ENCODE measurements at places on chromosomes 7 and 10.

- DNase-seq: no peak
Observed at GRCh38 chr10:100374200-100374655, 27.2 kb downstream of the SCD start.

DNA sequence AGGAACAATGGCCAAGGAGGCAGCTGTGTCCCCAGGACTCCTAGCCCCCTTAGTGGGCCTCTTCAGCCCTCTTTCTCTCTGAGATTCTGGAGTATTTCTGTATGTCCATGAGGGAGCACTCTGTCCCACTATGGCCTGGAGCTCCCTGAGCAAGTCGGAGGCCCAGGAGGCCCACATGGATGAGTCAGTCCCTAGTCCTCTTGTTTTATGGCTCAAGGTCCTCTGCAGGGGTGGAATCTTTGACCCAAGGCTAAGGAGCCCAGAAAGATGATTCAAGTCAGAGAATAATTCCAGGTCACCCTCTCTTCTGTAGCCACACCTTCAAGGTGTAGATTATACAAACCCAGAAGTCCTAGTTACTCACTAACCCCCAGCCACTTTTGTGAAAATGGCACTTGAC lies 125.6 kb downstream of the PLXNA4 start:
- DNase-seq: no peak

- DNase-seq: no peak
Observed at GRCh38 chr7:45506059-45506458, 68.1 kb upstream of the ADCY1 start.

DNA sequence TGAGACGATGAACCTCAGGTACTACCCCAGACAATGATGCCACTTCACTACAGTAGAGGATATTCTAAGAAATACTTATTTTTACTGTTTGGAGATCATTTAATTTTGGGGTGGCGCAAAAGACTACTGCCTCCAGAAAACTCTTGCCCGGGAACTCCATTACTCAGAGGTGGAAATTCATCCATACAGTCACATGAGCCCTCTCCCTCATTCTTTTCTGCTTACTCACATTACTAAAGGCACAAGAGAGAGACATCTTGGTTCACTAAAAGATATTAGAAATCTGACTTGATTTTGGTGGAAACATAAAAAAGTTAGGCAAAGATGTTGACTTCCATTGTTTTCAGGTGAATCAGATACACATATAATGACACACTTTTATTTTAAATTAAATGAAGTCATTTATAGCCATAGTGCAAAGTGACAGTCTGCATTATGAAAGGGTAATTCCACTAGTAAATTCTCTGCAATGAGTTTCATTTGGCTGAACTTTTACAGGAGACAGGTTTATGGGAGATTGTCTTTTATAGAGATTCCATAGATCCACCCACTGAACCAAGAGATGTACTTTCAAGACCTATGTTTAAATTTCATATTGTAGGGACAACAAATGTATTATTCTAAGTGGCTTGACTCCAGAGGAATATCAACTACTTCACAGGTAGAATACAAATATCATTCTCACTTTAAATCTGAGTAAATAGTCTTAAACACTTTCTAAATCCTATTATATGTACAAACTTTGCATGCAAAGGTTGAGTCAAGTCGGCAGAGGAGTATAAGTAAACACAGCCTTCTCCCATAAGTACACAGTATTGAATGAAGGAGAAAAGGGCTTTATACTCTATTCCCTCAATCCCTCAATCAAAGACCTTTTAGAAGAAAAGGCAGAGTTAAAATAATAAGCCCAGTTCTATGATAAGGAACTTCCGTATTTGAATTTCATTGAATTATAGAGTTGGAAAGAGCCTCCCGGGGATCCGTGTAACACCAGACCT lies 18.8 kb downstream of the NEBL start:
- DNase-seq: no peak

DNA sequence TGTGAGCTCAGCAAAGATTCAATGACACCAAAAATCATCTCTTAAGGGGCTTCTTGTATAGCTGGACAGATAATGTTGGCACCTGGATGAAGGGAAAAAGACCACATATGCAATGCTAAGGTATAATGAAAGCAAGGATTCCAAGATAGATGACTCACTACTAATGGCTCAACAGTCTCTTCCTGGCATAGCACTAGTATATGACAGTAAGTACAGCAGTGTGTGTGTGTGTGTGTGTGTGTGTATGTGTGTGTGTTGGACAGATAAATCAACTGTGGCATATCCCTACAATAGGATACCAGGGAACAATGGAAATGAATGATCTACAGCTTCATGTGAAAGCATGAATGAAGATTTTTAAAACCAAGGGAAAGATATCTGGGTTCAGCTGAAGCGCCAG lies 257.1 kb downstream of the SFMBT2 start:
- DNase-seq: no peak

DNA sequence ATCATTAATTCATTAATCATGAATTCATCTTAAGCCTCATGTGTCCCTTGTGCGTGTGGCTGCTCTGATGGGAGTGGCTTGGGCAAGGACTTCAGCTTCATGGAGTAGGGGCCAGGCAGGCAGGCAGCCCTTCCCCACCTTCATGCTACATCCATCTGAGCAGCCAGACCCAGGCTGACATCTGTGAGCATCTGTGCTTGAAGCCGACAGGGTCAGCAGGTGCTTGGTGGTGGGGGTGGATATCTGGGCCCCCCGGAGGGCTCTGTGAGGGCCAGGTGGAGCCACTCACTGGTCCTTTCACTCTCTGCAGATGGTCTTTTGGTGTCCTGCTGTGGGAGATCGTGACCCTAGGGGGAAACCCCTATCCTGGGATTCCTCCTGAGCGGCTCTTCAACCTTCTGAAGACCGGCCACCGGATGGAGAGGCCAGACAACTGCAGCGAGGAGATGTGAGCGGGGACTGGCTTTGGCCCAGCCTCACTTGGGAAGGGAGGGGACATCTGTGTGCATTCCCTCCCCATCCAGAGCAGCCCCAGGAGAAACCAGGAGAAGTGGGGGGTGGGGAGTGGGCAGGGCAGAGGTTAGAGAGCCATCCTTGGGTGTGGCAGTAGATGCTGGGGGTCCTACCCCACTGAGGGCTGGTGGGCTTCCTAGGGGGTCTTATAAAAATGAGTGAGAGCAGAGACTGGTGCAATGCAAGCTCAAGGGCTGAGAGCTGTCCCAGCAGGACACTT lies 14.7 kb upstream of the CSGALNACT2 start:
- no peak for DNase-seq

GRCh38 chr10:127587668-127588365 lies 38.7 kb downstream of the NPS start:
- DNase-seq: no peak

DNA sequence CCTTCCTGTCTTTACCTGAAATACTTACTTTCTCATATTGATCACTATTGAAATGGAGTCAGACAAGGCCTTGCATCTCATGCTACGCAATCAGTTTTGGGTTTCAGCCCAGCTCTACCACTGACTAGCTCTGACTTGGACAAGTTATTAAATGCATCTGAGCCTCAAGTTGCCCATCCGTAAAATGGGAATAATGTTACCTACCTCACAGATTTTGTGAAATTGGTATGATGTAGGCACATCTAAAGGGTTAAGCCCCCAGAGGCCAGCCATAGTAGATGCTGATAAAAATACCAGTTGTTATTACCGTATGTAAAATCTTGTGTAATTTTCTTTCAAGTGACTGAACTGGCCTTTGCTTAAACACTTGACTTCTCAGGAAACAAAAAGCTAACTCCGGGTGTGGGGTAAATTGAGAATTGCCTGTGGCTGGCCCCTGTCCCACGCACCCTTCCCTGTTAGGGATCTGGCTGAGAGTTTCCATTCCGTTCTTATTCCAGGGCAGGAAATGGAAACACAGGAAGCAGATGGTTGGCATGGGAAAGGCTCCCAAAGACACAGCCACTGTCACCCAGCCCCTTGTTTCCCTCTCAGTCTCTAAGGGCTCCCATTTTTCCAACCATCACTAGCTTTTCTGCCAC lies 7.5 kb downstream of the DUSP5 start:
- DNase-seq: no peak

DNA sequence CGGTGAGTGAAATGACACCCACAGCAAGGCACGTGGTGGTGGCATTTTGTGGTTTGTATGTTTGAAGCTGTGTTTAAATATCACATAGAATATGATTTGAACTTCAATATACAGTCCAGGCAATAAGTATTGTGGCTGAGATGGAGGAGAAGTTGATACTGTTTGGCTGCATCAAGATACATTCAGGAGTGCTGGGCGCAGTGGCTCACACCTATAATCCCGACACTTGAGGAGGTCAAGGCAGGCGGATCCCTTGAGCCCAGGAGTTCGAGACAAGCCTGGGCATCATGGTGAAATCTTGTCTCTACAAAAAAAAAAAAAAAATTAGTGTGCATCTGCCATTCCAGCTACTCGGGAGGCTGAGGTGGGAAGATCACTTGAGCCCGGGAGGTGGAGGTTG lies 35.2 kb upstream of the NUB1 start:
- no peak for DNase-seq

GRCh38 chr7:69399401-69399800 lies 198.9 kb upstream of the AUTS2 start:
- peak; percentile 9 for DNase-seq

GRCh38 chr10:100830728-100831111 lies 82.0 kb upstream of the SLF2 start:
- no peak for DNase-seq

DNA sequence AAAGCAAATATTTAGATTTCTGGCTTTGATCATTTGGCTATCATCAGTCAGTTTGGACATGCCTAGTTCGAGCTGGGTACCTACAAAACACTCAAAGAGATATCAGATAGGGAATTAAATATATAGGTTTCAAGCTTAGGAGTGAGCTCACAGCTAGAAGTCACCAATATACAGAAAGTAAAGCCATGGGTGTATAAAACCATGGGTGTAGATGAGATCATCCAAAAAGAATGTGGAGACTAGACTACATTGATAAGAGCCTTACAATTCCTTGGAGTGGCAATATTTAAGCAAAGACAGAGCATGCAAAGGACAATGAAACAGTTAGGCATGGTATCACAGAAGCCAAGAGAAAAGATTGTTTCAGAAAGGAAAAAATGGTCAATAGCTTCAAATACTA lies 7.2 kb upstream of the RALA start:
- no peak for DNase-seq

- no peak for DNase-seq
Observed at GRCh38 chr7:86949779-86950260, 109.6 kb downstream of the ELAPOR2 start.

- no peak for DNase-seq
Observed at GRCh38 chr10:33125522-33126517, 167.8 kb upstream of the ITGB1 start.

DNA sequence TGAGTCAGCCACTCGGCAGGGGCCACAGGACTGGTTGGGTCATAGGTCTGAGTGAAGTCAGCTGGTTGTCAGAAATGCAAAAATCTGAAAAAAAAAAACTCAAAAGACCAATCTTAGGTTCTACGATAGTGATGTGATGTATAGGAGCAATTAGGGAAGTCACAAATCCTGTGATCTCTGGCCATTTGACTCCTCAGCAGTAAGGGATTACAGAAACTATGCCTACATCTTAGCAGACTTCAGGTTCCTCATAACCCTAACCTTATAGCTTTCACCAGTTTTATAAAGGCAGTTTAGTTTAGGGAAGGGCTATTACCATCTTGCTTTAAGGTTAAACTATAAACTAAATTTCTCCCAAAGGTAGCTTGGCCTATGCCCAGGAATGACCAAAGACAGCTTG lies 163.1 kb upstream of the HGF start:
- DNase-seq: no peak

DNA sequence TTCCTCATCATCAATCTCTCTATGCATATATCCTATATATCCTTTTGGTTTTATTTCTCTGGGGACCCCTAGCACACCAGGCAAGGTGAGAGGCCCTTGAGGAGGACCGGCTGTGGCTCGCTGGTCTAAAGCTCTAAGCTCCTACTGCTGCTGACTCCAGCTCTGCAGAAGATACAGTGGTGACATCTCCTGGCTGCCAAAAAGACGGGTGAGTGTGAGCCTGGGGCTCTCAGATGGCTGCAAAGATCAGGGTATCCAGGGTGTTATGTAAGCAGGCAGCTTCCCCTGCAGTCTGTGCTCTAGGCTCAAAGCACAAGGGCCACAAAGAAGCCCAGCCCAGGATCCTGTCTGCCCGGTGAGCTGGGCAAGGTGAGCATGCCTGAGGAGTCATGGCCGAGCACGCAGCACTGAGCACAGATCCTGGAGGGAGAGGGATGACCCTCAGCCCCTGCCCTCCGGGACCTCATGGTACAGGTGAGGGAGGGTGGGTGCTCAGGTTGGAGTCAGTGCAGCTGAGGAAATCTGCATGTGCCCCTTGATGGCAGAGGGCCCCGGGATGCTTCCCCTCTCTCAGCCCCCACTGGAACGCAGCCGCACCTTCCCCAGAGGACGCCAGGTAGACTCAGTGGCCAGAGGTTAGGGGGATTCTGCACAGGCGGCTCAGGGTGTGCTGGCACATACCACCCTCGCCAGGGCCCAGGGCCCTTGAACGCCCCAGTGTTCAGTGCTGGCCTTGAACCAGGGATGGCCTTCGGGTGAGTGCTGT lies 95.4 kb upstream of the INSIG1 start:
- DNase-seq: no peak

DNA sequence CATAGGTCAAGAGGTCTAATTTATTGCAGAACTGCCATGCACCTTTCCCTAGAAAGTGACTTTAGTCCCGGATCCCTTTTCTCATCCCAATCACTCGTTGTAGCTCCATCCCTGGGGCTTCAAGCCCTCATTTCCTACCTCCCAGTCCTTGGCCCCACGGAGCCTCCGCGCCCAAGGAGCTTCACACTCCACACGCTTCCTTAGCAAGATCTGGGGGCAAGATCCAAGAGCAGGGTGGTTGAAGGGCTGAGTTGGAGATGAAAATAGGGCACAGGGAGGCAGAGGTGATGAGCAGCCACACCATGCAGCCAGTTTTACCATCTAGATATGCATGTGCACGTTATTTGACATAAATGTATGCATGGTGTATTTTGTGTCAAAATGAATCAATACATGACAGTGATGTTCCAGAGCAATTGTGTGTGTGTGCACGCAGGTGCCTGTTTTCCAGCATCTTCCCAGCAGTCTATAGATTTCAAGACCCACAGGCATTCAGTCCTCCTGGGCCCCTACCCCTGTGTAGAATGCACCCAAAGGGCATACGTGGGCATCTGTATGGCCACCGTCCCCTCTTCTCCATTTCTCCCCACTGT lies 6.0 kb upstream of the TRPV6 start:
- DNase-seq: no peak

- no peak for DNase-seq
Observed at GRCh38 chr7:134875867-134876266, 96.4 kb downstream of the CALD1 start.
